EH (cell line): ENCODE measurements at places on chromosomes 3 and 15.
A peak's percentile ranks its signal among the peaks of the same experiment; 100 is the strongest.

DNA sequence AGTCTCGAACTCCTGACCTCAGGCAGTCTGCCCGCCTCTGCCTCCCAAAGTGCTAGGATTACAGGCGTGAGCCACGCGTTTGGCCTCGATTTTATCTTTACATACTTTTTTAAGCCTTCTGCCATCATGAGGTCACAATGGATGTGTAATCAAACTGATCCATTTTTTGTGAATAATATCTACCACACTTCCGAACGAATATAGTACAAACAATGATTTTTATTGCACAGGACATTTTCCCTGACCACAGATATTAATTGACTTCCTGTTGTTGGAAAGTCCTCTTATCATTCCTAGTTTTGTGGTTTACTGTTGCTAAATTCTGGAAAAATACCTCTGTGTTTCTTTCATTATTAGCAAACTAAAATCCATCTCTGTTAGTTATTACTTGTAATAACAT is 68.9 kb downstream of the MINDY2 start:
- DNase-seq: peak; percentile 59

- peak; percentile 91 for DNase-seq
Measured at GRCh38 chr3:105944721-105945120, 75.9 kb upstream of the CBLB start.

DNA sequence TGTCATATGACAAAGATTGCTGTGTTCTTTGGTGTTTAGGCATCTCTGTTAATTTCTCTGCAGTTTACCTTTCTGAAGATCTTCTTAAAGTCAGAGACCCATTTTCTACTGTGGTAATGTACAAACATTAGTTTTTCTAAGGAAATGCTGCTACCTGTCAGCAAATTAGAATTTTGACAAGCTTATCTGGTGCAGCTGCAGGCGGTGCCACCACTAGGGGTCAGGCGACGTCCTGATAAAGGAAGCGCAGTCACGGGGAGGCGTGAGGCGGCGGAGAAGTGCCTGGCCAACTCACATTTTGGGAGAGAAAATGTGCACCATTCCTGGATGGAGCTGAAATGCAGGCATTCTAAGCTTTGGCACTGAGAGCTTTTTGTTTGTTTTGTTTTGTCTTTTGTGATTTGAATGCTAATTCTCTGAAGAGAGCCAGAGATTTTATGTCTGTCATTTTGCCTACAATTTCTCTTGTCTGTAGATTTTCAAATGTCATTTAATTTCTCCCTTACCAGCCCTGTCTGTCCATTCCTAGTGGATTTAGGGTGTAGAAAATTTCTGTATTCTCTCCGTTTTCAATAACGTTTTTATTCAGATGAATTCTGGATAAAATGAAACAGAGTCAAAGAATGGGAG is 24.9 kb upstream of the SIAH2 start:
- peak; percentile 68 for DNase-seq

DNA sequence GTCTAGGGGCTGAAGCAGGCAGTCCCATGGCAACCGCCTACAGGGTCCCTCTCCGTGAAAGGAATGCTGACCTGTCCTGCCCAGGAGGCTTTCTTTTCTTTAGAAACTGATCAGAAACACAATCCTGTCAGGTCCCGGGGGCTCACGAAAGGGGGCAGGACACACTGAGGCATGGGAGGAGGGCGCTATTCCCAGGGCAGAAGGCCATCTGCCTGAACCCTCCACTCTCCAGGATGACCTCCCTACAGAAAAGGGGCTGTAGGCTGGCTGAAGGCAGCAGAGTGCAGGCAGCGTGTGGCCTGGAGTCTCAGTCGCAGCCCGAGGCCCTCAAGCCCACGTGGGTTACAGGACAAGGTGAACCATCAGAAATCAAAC is 18.4 kb upstream of the LRRK1 start:
- no peak for DNase-seq

- no peak for DNase-seq
Measured at GRCh38 chr3:77404871-77405270, 365.0 kb downstream of the ROBO2 start.

GRCh38 chr3:195762611-195763010 is 41.8 kb downstream of the MUC20 start:
- DNase-seq: no peak

DNA sequence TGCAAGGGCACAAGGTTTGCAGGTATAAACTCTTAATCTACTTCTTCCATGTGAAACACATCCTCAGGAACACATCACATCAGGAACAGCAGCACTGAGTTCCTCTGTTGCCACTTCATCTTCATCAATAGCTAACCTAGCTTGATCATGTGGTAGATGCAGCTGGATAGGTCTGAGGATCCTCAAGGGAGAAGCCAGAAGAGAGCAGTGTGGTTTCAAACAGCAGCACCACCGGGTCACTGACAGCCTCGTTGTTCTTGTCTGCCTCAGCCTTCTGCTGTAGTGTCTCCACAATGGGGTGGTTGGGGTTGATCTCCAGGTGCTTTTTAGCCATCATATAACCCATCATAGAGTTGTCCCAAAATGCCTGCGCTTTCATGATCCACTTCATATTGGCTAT is 58.8 kb downstream of the ADAM10 start:
- no peak for DNase-seq

- DNase-seq: peak; percentile 39
Measured at GRCh38 chr3:41169023-41169422, 30.3 kb upstream of the CTNNB1 start.
